ENCODE measurements at places on chromosomes 3 and 15. TPM values are rescaled to one million over a fixed set of nuclear protein-coding genes. Genes with fewer than 3 reads are reported as not detected.

The TUBGCP4 gene
- total RNA-seq = 16.2 TPM

The GOLGA8J gene
- not detected for total RNA-seq

The SLC12A8 gene
- total RNA-seq = 3.7 TPM

The PRSS50 gene
- not detected for total RNA-seq

The SLC6A11 gene
- total RNA-seq = 0.03 TPM

The IQCF5 gene
- not detected for total RNA-seq

The TMEM43 gene
- total RNA-seq = 68.7 TPM

The TMIE gene
- total RNA-seq = 0.08 TPM

The STAB1 gene
- not detected for total RNA-seq

The ZNF717 gene
- 6.9 TPM for total RNA-seq

The TGM4 gene
- not detected for total RNA-seq

The MASP1 gene
- 0.34 TPM for total RNA-seq

The FSIP1 gene
- 0.87 TPM for total RNA-seq

The ACTRT3 gene
- total RNA-seq = not detected

The CHP1 gene
- total RNA-seq = 86.6 TPM

The OR5K2 gene
- 0.12 TPM for total RNA-seq

The BSN gene
- 0.14 TPM for total RNA-seq

The C3orf18 gene
- 2.4 TPM for total RNA-seq
